ENCODE measurements at places on chromosomes 1 and 21.
A peak's percentile ranks its signal among the peaks of the same experiment; 100 is the strongest.

GRCh38 chr1:92274939-92275338, 23.8 kb downstream of the GLMN start:
- DNase-seq: no peak

- no peak for DNase-seq
Observed at GRCh38 chr1:43951021-43951985, 4.6 kb downstream of the IPO13 start.

- DNase-seq: peak; percentile 59
Observed at GRCh38 chr1:63255153-63255552, 67.2 kb upstream of the FOXD3 start.

DNA sequence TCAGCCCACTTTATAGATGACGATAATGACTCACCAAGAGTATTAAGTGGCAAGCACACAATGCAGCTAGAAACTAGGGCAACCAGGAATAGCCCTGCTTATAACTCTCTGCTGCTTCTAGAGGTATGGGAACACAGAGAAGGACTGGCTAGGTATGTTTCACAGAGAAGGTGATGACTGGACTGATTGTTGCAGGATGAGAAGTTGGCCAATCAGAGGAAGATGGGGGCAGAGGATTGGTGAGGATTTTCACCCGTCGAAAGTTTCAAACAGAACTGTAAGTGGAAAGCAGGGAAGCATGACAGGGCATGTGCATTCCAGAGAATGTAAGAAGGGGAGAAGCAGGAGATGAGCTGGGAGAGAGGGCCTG, 222.4 kb upstream of the JUN start:
- DNase-seq: no peak

DNA sequence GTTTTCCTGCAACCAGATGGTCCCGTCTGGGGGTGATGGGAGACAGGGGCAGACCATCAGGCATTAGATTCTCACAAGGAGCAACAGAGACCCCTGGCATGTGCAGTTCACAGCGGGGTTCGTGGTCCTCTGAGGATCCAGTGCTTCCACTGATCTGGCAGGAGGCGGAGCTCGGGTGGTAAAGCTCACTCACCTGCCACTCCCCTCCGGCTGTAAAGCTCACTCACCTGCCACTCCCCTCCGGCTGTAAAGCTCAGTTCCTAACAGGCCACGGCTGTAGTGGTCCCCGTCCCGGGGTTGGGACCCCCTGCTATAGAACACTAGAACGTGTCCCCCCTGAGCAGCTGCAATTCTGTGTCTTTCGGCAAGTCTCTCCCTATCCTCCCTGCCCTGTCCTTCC, 4.6 kb downstream of the KRTAP10-12 start:
- no peak for DNase-seq

- no peak for DNase-seq
Observed at GRCh38 chr1:63923302-63923701, 149.5 kb downstream of the ROR1 start.

GRCh38 chr1:42096554-42096953, 56.7 kb upstream of the GUCA2B start:
- no peak for DNase-seq

- peak; percentile 40 for DNase-seq
Observed at GRCh38 chr1:61967750-61968149, 225.5 kb downstream of the PATJ start.

DNA sequence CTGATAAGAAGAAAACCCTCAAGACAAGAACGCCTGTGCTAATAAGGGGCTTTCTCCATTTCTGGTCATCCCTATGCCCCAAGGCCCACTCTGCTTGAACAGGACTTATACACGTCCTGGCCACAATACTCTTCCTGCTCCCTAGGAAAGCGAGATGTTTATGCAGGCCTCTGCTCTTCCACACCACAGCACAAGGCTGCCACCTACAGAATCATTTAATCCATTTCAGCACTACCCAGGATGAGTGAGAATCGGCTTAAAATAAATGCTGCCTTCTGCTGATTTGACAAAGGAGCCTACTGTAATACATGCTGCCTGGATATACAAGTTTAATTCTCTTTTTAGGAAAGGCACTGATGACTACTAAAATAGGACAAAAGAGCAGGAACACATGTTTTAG, 29.4 kb downstream of the FRRS1 start:
- DNase-seq: peak; percentile 80

GRCh38 chr1:201100169-201100930, 11.9 kb downstream of the CACNA1S start:
- DNase-seq: no peak

Measured in adipocyte (in vitro differentiated cells).